Glomerular endothelial cell (primary cell): ENCODE measurements at places on chromosomes 16 and 17. TPM values are rescaled to one million over a fixed set of nuclear protein-coding genes. Genes with fewer than 3 reads are reported as not detected.

DPEP1 gene
- total RNA-seq: 1.8 TPM in 1 of 2 replicates, not detected in the other

BRIP1 gene
- 2.9 and 4.6 TPM in 2 replicates for total RNA-seq

DNA sequence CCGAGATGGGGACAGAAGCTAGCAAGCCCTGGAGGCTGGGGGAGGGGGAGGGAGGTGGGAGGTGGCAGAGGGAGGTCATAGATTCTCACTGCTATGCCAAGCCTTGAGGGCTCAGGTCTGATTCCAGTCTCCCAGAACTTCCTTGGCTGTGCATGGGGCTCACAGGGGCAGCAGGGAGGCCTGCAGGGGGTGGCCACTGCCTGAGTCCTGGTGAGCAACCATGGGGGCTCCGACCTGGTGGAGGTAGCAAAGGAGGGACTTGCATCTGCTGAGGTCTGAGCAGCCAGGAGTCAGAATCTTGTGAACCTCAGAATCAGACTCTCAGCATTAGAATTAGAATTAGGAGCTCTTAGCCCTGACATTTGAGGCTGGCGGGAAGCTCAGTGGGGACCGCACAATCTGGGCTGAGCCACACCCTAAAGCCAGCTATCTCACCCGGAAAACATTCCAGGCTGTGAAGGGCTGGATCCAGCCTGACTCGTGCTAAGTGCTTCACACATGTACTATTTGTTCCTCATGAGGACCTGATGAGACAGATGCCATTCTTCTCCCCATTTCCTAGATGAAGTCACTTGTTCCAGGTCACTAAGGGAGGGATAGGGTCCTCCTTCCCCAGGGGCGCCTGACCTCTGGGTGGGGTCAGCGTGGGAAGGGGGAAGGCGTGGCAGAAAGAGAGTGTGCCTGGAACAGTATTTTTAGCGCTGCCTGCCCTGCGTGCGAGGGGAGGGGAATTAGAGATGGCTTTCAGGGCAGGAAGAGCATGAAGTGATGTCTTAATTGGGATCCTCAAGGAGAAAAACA is 17.3 kb upstream of the KCNJ12 start:
- no peak for DNase-seq

DNA sequence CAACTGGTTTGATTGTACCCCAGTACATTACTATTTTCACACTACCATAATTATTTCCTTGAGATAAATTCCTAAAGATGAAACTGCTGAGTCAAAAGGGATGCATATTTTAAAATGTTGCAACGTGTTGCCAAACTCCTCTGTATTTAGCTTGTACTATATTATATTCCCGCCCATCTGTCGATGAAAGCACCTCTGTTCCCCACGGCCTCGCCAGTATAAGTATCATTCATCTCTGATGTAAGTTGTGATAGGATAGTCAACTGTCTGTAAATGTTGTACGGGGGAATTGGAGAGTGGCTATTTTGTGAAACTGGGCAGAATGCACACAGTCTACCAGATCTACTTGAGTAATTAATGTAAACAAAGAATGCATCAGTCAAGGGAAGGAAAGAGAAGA is 47.7 kb upstream of the TNRC6A start:
- DNase-seq: no peak
